ENCODE measurements at places on chromosomes 1 and 21.

- no peak for DNase-seq
These were observed 18.6 kb downstream of the GBP6 start for GRCh38 chr1:89382479-89382878.

GRCh38 chr1:160883581-160884513 lies 1.1 kb downstream of the ITLN1 start:
- no peak for DNase-seq

GRCh38 chr1:241782396-241782795 lies 65.6 kb upstream of the EXO1 start:
- DNase-seq, result no peak

GRCh38 chr1:228340686-228341449 lies 65.8 kb downstream of the TRIM11 start:
- no peak for DNase-seq
